ENCODE measurements at places on chromosomes 6 and 20. TPM values are rescaled to one million over a fixed set of nuclear protein-coding genes. Genes with fewer than 3 reads are reported as not detected.

Gene CTAGE9
- total RNA-seq, result not detected

- no peak for DNase-seq
Measured at GRCh38 chr20:51360451-51361201, 181.9 kb downstream of the NFATC2 start.

DNA sequence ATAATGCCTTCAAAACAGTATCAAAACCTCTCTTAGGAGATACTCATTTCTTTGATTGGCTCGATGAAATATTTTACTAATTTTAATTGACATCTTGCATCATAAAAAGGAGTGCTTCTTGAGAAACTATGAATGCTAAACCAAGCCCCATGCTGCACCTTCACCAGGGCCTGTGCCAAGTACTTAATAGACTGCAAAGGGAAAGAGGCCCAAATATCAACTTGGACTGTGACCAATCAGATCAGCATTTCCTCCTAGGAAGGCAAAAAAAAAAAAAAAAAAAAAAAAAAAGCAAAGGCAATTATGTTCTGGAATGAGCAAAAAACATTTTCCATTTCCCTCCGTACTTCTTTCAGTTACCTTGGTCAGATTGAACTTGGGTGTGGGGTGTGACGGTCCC lies 253.0 kb upstream of the SOX4 start:
- no peak for DNase-seq

DNA sequence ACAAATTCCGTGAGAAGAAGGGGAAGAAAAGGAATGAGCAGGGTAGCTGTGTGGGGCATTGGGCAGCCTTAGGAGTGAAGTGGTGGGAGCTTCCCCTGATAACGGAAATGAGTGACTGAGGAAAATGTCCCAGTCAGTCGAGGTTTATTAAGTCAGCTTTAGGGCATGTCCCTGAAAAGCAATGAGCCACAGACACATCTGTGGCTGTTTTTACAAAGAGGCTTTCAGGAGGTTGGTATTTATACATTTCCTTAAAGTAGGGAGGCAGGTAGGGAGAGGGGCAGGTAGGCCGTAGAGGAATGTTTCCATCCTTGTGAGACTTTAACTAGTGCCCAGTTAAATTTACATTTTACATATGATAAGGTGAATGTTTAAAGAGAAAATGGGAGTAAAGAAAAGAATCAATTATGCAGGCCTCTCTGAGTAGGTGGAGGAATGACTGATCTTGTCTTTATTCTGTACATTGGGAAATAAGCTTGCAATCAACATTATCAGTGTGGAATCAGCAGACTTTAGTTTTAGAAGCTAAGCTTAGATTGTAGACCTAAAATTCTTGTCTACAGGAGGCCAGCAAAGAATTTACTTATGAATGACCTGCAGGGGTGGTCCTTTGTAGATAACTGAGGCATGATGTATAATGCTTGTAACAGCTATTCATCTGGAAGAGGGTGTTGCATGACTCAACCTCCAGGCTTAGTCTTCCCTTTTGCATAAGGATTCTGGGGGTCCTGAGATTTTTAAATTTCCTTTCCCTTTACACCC lies 18.5 kb downstream of the SLC22A2 start:
- no peak for DNase-seq

DNA sequence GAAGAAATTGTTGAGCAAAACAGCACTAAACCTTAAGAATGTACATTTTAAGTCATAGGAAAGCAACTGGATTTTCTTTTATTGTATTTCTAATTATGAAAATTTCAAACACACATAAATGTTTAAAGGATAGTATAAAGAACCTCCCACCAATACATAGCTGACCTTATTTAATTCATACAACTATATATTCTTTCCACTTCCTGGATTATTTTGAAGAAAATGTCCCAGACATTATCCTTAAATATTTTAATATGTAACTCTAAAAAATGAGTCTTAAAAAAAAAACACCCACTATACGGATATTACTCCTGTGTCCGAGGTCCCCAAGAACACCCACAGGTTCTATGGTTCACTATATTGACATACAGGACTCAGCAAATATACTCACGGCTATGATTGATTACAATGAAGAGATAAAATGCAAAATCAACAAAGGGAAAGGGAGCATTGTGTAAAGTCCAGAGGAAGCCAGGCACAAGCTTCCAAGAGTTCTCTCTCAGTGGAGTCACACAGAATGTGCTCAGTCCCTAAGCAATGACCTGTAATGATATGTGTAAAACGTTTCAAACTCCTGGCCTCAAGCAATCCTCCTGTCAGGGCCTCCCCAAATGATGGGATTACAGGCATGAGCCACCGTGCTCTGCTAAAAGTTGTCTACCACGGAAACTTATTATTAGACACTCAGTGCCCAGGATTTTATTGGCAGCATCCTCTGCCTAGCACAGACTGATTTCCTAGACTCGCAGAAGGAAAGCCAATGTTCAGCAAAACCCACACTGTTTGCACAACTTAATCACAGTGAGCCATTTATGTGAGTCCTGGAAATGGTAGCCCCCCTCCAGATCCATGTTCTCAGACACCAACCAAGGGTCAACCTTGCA lies 23.2 kb downstream of the GLYATL3 start:
- DNase-seq, result no peak

DNA sequence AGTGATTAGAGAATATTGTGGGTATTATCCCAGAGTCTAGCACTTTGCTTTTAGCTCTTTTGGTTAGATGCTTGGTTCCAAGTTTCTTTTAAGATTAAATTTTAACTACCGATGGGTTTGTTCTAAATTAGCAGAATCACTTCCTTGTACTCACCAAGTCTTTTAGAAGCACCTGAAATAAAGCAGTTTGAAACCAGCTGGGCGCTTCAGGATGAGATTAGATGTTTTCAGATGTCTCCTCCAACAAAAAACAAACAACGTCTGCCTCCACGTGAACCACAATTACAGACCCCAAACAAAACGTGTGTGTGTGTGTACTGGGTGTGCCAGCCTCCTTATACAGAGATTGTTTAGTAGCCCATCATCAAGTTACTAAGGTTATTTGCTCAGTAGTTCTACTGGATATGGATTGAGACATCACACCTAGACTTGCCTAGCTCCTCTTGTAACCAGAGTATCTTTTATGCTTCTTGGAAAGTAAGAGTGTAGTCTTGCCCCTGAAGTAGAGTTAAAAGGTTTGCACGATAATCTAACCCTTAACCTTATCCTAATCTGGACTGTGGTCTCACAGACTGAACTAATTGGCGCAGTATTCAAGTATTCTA lies 2.3 kb downstream of the DSTN start:
- no peak for DNase-seq

- no peak for DNase-seq
Measured at GRCh38 chr20:63208346-63208909, 7.5 kb downstream of the YTHDF1 start.

Gene TGM3
- total RNA-seq, result 0.13 TPM

DNA sequence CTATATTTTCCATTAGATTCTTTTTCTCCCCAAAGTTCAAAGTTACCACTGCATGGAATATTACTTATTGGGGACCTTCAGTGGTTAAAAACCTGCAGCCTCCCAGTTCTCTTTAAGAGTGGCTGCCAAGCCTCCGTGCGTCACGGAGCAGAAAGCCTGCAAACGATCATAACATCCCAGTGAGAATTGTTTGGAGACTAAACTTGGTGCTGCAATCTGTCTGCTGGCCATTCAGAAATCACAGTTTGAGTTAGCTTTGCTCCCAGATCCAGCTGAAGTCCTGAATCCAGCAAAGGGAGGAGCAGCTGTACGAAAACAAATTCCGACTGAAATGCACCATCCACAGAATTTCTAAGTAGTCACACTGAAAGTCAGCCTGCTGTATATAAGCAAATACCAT lies 213.5 kb upstream of the PDE10A start:
- no peak for DNase-seq

DNA sequence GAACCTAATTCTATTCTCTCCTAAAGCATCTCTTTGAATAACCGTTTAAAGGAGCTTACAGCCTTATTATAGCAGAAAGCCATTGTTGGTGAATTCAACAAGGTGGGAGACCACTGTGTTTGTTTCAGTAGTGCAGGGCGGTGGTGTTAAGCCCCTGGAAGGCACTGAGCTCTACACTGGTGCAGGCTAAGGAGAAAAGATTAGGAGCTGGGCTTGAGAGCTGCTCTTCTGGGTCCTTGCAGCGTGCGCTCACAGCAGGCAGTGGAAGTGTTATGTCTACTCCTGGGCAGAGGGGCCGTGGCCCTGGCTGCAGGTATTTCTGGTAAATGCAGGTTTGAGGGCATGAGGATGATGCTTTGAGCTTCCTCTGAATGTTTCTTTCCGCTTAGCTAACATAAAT lies 361.2 kb downstream of the RNF144B start:
- no peak for DNase-seq

DNA sequence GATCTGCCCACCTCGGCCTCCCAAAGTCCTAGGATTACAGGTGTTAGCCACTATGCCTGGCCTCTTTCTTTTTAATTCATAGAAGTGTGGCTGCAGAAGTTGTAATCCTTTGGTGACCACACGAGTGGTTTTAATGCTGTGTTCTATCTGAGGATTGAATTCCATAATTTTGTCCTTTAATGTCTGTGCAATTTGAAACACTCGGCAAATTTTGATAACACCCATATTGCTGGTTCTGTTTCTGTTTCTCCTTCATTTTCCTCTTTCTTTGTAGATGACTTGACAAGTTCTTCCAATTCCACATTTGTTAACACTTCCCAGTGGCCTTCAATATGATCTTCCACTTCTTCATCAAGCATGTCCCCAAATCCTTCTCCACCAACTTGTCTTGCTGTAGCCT lies 2.8 kb upstream of the CHMP4B start:
- no peak for DNase-seq

Gene OR2H1
- total RNA-seq, result not detected

Gene EIF6
- total RNA-seq, result 104 TPM

Gene KLHDC3
- total RNA-seq, result 95.1 TPM

DNA sequence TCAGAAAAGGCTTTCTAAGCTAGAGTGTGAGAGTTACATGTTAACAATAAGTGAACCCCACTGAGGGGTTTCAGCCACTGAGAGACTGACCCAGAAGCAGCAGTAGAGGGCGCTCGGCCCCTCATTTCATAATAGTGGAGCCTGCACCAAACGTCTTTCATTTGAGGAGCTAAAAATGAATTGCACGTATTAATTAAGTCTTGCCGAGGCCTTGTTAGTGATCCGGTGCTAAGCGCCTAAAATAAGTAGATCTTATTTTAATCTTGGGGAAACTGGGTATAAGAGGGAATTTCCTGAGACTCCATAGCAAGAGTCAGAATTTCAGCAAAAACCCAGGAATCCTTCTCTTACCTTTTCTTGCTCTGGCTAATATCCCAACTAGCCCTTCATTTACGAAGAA lies 209.7 kb downstream of the FARS2 start:
- DNase-seq, result no peak

Gene EPPIN
- not detected for total RNA-seq

Gene HCRTR2
- 0.18 TPM for total RNA-seq

- no peak for DNase-seq
Measured at GRCh38 chr6:5089481-5090438, 4.6 kb downstream of the PPP1R3G start.

- no peak for DNase-seq
Measured at GRCh38 chr20:38875175-38875993, 50.8 kb upstream of the FAM83D start.

Gene FOXC1
- total RNA-seq, result 52.2 TPM

DNA sequence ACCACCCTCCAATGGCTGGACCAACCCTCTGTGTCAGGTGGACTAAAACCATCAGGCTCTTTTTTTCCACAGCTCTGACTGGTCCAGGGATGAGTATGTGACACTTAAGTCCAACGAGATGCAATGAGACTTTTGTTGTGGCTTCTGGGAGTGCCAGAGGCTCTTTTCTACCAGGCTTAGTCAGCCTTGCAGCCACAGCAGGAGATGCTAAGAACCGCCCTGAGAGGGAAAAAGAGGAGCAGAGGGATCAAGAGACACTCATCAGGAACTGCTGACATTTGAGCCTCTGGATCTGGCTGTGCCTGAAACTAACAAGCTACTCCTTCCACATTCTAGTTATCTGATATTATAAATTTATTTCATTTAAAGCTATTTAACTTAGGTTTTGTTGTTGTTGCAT lies 270.9 kb upstream of the SULF2 start:
- no peak for DNase-seq

Gene FOXA2
- not detected for total RNA-seq

GRCh38 chr6:11538819-11539468 lies 1.4 kb downstream of the TMEM170B start:
- DNase-seq, result no peak

DNA sequence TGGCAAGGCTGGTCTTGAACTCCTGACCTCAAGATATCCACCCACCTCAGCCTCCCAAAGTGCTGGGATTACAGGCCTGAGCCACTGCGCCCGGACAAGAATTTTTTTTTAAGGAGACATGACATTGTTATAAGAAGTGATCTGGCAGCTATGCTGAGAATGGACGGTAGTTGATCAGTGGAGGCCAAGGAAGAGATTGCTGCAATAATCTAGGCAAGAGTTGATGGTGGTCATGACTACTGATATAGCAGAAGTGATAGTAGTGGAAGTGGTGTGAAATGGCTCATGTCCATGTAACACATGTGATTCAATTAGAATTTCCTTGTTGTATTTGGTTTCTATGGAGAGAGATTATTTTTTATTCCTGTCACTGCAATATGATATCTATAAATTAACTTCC lies 125.3 kb upstream of the CCN2 start:
- DNase-seq, result no peak

- DNase-seq, result no peak
Measured at GRCh38 chr6:2220154-2220553, 25.3 kb downstream of the GMDS start.

Gene PGK2
- total RNA-seq, result not detected

DNA sequence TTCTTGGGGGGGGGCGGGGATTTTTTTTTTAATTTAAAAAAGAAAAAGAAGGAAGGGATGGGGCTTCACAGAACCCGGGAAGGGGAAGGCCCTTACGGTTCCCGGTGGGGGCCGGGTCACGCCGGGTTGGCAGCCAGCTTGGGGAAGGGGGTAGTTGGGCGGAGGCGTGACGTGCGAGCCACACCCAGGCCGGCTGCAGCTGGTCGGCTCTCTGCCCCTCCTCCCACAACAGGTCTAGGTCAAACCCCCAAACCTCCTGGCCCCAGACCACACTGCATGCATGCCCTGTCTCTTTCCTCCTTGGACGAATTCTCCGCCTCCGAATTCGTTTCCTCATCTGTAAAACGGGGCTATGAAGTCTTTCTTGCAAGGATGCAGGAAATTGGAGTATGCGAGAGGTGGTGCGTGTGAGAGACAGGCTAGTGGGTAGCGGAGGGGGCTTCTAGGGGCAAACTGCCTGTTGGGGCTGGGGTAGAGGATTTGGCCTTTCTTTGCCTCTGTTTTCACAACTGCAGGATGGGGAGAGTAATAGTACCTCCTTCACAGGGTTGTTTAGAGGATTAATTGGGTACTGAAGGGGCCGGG lies 828 bp downstream of the HCK start:
- no peak for DNase-seq

- DNase-seq, result no peak
Measured at GRCh38 chr6:42791706-42792320, 10.0 kb downstream of the BICRAL start.

Gene LY86
- total RNA-seq, result not detected

Gene SLC4A11
- 2.5 TPM for total RNA-seq

Gene BMP7
- 22.2 TPM for total RNA-seq

DNA sequence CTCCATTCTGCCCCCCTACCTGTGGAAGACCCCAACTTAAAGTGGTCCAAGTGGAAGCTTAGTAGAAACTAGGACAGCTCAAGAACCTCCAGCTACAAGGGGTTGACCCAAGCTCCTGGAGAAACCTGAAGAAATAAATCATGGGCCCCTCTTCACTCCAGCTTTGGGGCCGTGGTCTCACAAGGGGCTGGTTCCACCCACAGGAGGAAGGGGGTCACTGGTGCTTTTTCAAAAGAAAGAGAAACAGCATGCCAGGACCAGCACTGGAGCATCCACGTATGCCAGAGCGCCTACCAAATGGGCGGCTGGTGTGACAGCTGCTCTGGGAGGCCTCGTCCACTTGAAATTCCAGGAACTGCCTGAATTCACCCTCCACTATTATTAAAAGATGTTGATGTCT lies 14.4 kb upstream of the ANKRD60 start:
- DNase-seq, result no peak
